ENCODE measurements at places on chromosomes 7 and 10.
A peak's percentile ranks its signal among the peaks of the same experiment; 100 is the strongest.

DNA sequence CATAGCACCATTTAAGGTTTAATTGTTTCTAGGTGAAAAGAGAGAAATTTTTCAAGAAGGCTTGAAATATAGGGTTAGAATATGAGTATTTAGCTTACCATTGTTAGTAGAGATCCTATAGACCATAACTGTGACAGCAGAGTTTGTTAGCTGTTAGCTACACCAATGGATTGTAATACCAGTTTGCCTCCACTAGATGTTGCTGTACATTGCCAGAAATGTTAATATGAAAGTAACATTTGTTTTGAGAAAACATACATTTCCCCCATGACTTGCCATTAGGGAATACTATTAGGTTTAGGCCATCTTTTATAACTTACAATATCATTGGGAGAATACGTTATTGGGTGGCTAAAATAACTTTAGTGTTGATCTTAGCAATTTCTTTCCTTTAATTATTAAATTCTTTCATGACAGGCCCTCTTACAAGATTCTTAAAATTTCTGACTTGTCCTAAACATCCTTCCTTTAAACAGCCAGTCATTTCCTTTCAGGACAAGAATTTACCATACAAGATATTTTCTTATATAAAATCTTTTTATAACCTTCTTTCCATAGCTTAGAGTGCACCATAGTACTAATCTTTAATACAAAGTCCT is 39.5 kb downstream of the ZNF117 start:
- no peak for DNase-seq

GRCh38 chr10:17428351-17429097 is 25.9 kb downstream of the ST8SIA6 start:
- DNase-seq, result no peak

GRCh38 chr7:30062587-30062986 is 34.4 kb downstream of the PLEKHA8 start:
- no peak for DNase-seq

DNA sequence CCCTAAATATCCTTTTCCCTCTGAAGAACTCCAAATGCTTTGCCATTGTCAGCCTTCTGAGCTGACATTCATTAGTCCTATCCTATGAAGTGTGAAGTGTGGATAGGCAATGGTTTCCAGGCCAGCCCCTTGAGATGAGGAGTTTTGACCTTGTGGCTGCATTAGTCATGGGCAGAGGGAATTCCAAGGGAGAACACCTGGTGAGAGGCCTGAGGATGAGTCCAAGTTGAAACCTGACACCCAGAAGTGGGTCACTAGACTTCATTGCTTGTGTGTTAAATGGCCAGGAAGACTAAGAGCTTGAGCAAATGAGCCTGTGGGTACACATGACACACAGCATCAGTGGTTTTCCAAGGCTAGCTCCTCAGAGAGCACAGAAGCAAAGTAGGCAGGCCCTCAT is 260.8 kb downstream of the SKAP2 start:
- no peak for DNase-seq

DNA sequence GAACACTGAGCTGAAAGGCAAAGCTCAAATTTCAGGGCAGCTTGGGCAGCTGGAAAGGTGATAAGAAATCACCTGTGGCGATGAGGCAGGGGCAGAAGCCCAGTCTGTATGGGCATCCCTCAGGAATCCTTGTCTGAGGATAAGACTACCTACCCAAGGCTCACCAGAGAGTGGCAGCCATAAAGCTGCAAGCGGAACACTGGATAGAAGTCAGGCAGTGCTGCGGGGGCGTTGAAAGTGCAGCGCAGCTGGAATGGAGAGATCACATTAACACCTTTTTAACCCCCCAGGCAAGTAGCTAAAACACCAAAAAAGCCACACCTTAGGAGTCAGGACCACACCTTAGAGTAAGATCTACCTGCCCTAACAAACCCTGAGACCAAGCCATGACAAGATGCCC is 38.2 kb downstream of the ABCB5 start:
- DNase-seq, result no peak

- DNase-seq, result peak; percentile 29
Observed at GRCh38 chr7:141558544-141559183, 7.5 kb downstream of the AGK start.

DNA sequence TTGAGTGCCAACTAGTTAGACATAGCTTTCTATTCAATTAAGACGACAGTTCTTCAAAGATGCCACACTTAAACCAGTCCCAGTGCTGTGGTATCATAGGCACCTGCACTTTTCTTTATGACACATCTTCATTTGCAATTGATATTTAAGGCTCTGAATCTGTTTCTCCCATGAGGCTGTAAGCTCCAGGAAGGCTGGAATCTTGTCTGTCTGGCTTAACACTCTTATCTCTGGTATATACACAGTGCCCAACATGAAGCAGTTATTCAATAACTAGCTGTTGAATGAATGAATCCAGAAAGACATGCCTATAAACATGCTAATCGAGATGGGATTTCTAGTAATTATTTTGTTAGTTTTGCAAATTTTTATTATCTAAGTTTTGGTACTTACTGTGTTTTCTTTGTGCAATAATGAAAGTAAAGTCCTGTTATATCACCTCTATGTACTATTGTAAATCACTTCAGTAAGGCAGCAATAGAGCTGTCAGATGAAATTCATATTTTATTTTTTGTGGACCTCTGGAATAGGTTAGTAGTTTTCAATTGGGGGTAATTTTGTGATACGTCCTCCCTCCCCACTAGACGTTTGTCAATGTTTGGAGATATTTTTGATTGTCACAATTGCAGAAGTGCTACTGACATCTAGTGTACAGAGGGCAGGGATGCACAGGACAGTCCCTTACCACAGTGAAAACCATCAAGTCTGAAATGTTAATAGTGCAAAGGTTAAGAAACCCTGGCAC is 51.3 kb upstream of the STEAP4 start:
- no peak for DNase-seq

DNA sequence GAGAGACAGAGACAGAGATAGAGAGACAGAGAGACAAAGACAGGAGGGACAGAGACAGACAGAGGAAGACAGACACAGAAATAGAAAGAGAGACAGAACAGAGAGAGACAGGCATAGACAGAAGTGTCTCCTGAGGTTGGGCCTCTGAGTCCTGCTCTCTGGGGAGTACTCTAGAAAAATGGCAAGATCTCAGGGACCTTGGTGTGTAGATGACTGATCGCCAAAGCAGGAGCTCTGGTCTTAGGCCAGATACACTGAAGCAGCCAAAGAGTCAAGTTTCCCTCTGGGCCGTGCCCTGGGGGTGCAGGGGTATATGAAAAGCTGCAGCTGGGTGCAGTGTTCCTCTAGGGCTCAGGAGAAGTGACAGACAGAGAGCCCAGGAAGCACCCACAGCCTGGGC is 176.6 kb upstream of the TNS3 start:
- DNase-seq, result no peak
